ENCODE measurements at places on chromosomes 16 and 17.

DNA sequence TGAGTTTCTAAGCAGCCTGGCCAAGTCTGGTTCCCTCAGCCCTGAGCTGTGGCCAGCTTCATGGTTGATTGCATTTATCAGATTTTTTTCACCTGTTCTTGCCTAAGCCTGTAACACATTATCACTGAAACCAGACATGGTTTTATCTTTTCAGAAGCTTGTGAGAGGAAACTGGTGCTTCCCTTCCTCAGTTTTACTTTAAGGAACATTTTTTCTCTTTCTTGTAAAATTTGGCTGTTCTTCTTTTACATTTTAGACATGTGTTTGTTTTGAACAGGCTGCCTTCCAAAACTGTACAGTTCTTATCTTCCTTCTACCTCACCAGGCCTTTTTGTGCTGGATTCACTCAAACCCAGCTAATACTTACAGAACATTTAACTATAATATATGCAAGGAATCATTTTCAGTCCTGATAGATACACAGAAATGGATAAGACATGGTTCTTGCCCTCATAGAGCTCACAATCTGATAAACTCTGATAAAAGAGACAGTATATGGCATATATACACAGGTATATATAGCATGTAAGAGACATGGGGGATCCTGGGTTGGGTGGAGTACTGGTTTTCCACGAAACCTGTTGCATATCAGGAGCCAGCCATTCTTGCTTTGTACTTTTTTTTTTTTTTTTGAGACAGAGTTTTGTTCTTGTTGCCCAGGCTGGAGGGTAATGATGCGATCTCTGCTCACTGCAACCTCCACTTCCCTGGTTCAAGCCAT, 44.5 kb downstream of the ZNRF1 start:
- no peak for DNase-seq

DNA sequence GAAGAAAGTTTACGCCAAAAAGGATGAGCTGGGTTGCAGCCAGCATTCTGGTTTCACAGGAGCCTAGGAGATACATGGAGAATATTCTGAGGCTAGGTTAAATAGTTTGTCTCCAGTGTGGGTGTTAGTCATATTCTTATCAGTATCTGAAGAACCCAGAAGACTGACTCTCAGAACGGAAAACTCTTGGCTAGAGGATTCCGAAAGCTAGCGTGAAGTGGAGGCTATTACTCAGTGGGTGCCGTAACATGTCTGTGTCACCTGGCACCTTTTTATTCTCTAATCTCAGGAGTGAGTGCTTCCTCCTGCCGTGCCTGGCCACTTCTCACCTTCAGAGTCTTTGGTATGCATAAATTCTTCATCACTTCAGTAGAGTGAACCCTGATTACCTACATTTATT, 199.5 kb downstream of the WWOX start:
- DNase-seq: no peak

DNA sequence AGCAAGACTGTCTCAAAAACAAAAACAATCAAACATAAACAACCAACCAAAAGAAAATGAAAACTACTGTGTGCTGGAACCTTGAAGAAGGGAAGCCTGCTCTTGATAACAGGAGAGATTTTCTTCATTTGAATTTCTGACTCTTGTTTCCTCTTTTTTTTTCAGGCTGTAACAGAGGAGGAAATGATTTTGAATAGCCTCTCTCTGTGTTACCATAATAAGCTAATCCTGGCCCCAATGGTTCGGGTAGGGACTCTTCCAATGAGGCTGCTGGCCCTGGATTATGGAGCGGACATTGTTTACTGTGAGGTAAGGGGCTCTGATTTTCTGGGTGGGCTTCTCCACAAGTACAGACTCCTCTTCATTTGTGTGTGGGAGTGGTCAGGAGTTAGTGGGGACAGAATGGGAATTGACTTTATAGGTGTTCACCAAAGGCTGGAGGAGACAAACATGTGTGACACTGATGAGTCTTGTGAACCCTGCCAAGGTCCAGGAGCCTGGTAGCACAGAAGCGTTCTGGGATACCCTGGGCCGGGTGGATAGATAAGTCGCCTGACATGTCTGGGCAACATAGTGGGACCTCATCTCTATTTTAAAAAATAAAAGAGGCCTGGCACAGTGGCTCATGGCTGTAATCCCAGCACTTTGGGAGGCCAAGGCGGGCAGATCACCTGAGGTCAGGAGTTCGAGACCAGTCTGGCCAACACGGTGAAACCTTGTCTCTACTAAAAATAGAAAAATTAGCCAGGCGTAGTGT, 14.9 kb downstream of the DUS2 start:
- DNase-seq: no peak

- DNase-seq: no peak
These were observed 410.9 kb upstream of the SOX9 start for GRCh38 chr17:71709946-71710345.

- DNase-seq: no peak
These were observed 29.7 kb downstream of the POLR3E start for GRCh38 chr16:22326771-22327445.

DNA sequence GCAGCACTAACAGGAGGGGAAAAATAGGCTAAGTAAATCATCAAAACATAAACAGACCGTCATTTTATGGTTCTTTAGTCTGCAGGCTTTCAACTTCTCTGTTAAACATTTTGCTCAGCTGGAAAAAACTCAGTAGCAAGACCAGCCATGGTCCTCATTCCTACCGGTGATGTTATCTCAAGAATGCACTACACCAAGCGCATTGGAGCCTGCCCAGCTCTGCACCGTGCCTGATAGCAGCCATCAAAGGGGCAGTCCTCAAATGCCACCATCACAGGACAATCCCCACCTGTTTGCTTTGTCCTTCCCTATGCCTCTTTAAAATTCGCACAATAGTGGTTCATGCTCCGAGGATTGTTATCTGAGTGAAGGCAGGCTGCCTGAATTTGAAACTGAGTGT, 181.5 kb upstream of the MON1B start:
- no peak for DNase-seq

DNA sequence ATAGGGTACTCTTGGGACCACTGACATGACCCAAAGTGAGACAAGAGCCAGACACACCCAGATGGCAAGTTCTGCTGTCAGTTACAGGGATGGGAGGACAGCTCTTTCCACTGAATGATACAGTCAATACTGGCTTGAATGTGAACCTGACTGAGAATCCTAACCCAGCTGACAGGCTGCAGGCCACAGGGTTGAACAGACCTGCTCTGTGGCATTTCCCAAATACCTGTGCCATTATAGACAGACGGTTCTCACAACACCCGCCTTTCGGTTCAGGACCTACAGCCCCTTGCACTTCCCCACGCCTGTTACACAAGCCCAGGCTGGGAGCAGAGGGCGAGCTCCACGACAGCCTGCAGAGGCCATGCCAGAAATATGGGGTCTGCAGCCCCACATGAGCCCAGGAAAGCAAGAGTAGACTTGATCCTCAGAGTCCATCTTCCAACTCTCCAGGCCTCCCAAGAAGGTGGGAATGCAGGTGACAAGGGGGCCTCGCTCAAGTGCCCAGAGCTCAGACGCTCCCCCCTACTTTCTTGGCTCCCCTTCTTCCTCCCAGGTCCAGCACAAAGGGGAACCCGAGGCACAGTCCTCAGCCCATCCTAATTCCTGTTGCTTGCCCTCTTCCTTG, 314.3 kb downstream of the SOX9 start:
- no peak for DNase-seq

- no peak for DNase-seq
These were observed 13.1 kb downstream of the CORO7 start for GRCh38 chr16:4403133-4403949.
